Left ventricle myocardium superior (tissue), 1 donor: ENCODE measurements at places on chromosomes 2 and 18. TPM values are rescaled to one million over a fixed set of nuclear protein-coding genes. Genes with fewer than 3 reads are reported as not detected.

DNA sequence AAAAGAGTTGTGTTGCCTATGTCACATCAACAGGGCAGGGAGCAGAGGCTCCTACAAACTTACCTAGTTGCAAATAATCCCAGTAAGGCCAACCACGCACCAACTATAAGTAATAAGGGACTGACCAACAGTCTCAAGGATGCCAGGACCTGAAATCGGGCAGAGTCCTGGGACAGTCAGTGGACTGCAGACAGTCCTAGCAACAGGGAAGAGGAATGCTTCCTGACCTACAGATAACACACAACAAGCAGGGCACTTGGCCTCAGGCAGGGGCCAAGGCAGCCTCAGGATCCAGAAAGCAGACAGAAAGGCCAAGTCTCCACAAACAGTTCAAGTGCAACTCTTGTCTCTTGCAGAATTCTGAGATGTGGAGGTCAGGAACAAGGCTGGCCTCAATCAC lies 56.2 kb downstream of the GALNT14 start:
- no peak for DNase-seq

GRCh38 chr2:231058761-231059550 lies 2.3 kb downstream of the PSMD1 start:
- DNase-seq: no peak

GRCh38 chr18:12658426-12659138 lies 675 bp upstream of the SPIRE1 start:
- no peak for DNase-seq

DNA sequence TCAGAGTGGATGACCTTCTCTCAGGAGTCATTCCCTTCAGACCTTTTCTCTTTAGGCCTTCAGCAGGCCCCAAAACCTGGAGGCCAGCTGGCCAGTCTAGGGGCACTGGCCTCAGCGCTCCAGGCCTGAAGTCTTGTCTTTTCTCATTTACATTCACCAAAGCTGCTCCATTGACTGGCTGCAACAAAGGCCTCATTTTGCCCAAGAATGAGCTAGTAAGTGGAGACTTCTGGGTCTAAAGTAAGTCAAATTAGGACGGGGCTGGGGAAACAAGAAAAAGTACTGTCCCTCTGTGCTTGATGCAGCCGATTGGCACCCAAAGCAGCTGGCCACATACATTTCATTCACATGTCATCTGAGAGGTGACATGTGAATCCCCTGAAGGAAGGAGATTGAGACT lies 83.8 kb upstream of the RIOK3 start:
- DNase-seq: no peak

DOK6 gene
- total RNA-seq: 15.5 TPM

TUBB6 gene
- total RNA-seq: 82.0 TPM

GRCh38 chr2:238518821-238519186 lies 92.1 kb downstream of the ASB1 start:
- no peak for DNase-seq

GRCh38 chr18:7684966-7685365 lies 117.8 kb downstream of the PTPRM start:
- DNase-seq: no peak

GALNT5 gene
- total RNA-seq: 0.07 TPM

- peak; percentile 79 for DNase-seq
These were observed at the start of gene RBMS1 for GRCh38 chr2:160493227-160494028. TSS of gene RBMS1 (minus strand) at chr2:160493807. CDS start at chr2:160493363, 444 bp downstream.

DNA sequence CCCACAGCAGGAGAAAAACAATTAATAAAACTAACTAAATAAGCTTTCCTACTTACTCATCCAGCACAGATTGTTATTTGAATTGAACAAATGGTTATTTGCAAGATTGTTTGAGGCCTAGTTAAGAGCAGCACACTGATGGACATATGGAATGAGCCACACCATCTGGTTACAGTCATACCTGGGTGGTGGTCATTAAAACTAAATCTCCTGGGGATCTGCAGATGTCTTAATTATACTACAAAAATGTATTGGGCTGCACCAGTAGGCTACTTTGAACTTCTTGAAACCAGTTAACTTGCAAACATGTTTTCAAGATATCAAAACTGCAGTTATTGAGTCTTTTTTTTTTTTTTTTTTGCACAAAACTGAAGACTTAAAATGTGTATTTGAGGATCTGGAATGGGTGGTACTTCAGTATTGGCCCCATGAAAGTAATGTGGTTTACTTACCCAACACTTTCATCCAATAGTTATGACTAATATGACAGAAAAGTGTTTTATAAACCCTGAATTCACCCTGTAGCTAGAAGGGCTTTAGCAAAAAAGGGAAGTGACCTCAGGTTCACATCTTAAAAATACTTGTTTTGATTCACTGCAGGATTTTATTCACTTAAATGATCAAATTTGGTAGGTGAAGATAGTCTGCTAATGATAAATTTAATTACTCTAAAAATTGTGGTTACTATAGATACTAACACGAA lies 10.8 kb downstream of the AGFG1 start:
- DNase-seq: no peak

CNTNAP5 gene
- not detected for total RNA-seq

DNA sequence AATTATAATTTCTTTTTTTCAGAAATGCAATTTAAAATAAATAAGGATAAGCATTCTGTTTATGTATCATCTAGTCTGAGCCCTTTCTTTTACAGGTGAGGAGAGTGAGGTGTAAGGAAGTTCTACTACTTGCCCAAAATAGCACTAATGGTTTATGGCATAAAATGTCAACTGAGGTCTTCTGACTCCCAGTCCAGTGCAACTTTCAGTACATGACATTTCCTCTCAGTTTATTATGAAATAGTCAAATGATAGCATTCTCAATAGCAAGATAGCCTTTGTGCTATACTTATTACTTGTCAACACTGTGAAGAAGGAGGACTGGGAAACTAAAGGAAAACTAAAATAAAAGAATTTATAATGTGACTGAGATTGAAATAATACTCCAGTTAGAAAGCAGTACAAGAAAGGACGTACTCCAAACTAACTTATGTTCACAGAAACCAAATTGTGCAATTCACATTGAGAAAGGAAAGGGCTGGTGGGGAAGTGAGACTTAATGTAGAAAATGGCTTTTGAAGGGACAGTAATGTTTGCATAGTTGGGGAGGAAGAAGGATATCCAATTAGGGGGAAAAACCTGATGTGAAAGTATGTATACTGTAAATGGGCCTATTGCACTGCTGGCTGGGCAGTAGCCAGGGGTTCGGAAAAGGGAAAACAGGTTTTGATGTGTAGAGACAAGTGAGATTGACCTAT lies 166.7 kb upstream of the ZEB2 start:
- no peak for DNase-seq

DNA sequence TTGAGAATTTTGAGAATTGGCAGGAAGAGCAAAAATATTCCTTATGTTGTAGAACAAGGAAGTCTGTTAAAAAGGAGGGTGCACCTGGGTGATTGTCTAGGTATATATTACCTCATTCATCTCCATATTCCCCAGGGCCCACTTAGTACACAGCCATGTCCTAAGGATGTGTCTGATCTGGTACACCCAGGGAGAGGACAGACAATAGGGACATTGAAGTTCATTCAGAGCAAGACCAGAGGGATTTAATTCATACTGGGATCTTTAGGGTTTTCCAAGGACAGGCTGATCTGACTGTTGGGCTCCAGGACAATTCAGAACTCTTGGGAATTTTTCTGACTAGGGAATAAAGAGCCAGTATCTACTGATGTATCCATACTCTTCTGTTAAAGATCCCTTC lies 112.1 kb downstream of the PHLPP1 start:
- no peak for DNase-seq

REG3A gene
- not detected for total RNA-seq

GCG gene
- not detected for total RNA-seq

DNA sequence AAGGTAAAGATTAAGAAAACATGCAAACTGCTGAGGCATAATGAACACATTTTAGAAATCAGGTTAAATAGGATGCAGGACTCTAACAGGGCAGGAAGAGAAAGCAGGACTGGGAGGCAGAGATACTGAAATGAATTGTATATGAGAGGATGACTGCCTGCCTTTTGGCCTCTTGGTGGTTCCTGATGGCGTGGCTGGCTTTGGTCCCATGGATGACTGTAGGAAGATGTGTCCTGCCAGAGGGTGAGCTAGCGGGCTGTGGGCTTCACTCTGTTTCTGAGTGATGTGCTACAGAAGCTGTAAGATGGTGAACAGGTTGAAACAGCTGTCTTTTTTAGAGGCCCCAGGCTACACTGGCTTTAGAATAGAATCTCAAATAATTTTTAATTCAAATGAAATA lies 517.0 kb downstream of the SLC4A3 start:
- no peak for DNase-seq

GRCh38 chr2:100736121-100736915 lies 83.6 kb upstream of the NPAS2 start:
- no peak for DNase-seq

DNA sequence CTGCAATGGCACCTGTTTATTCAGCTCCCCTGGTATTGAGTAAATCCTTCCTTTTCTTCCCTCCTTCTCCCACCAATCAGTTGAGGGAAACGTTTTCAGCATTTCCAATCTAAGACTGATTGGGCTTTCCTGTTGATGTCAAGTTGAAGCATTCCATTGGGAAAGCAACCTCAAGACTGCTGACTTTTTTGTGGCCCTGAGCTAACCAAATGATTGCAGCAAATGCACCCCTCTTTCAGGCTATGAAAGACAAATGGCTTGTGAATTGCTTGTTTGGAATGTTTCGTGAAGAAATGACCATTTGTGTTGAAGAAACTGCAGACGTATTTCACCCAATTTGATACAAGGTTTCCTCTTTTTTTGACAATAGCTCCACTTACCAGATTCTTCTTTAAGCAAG lies 303.5 kb downstream of the EPHA4 start:
- no peak for DNase-seq

DNA sequence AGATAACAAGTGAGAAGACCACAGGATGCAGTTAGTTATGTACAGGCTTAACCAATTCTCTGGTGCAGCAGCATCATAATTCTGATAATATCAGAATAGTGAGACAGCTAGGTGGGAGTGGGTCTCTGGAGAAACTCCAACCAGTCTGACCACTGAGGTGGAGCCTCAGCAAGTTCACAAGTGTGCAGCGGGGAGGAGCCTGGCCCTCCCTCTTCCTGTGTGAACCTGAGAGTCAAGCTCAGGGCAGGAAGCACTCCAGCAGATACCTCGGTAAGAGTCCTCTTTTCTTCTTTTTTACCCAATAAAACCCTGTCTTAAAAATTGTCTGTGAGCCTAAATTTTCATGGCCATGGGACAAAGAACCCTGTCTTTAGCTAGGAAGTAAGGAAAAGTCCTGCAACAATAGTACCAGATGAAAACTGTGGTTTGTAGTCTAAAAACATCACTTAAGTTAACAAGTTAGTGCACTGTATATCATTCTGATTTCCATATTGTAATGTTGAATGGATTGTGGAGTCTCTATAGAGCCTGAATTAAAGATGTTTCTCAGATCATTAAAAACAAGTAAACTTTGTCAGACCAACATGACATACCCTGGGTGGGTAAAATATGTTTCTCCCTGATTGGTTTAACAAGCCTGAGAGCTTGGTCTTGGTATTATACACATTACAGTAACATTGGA lies 370.8 kb downstream of the TMEM182 start:
- no peak for DNase-seq

- DNase-seq: no peak
These were observed 34.8 kb upstream of the PPP4R1 start for GRCh38 chr18:9649164-9649540.

DNA sequence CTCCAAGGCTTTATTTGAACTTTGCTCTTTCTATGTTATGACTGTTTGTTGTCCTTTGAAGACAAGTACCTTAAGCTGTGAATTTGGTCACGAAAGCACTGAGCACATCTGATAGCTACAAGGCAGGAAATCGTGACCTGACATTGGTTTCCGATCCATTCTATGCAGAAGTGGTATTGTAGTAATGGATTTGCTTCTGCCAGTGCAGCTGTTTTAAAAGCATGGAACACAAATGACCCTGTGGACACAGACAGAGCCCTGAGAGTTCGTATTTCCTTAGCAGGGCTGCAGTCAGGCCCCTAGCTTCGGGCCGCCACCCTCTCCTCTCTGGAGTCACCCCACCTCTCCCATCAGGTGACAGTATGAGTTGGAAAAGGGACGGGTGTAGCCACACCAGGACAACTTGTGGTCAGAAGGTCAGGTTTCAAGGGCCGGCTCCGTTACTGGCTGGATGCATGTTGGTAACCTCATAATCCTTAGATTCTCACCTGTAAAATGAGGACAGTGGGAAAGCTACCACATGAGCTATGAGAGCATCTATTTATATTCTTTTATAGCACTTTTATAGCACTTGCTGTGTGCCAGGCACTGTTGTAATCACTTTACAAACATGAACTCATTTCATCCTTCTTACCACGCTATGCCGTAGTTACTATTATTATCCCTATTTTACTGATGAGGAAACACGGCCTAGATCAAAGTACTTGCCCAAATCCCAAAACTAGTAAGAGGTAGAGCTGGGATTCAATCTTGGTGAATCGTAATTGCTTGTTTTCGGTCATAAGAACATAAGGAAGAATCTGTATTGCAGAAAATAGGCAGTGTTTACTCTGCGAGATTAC lies 70.2 kb downstream of the SPATS2L start:
- DNase-seq: no peak

GRCh38 chr18:31010601-31011000 lies 31.9 kb downstream of the DSC3 start:
- DNase-seq: no peak

ASB18 gene
- 3.8 TPM for total RNA-seq

DNA sequence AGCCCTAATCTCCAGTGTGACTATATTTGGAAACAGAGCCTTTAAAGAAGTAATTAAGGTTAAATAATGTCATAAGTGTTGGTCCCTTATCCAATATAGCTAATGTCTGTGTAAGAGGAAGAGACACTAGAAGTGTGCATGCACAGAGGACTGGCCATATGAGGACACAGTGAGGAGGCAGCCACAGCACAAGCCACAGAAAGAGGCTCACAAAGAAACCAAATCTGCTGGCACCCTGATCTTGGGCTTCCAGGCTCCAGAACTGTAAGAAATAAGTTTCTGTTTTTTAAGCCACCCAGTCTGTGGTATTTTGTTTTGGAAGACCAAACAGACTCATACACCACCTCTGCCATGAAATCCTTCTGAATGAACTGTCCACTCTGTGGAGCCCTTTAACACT lies 186.4 kb upstream of the SLC39A10 start:
- no peak for DNase-seq

DNA sequence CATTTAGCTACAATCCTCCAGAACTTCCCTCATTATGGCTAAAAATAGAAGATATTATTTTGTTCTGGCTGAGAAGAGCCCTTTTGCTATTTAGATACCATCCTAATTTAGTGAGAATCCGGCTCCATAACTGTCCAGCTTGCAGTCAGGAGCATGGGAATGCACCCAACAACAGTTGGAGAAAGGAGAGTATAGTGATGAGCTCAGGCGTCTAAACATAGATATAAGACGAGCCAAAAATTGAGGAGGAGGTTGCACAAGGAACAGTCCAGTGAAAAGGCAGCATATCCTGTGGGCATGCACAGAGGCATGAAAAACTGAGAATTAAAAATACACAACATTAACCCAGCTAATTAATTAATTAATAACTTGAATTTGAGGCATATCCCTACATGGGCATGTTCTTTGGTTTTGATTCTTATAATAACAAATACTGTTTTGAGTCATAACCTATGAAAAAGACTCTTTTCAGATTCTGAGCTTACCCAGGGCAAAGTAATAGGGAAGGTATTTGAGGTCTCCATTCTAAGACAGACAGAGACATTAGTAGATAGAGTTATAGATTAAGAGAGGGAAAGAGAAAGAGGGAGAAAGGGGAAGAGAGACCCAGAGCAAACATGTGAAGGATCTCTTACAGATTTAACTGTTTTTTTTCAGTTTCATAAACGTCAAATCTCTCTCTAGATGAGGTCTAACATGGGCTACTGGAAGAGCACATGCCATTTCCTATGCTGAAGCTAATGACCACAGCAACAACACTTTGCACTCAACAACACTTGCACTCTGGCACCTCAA lies 311.2 kb downstream of the OSR1 start:
- no peak for DNase-seq

- no peak for DNase-seq
These were observed 1.2 kb downstream of the ANTXR1 start for GRCh38 chr2:69013840-69014821.
